ENCODE measurements at places on chromosomes 11 and 22. TPM values are rescaled to one million over a fixed set of nuclear protein-coding genes. Genes with fewer than 3 reads are reported as not detected.

DGAT2 gene
- total RNA-seq: 54.6 TPM

GNB1L gene
- 5.5 TPM for total RNA-seq

ACR gene
- total RNA-seq: 49.5 TPM

ACCSL gene
- total RNA-seq: 0.25 TPM

SLC43A1 gene
- total RNA-seq: 12.3 TPM

DNA sequence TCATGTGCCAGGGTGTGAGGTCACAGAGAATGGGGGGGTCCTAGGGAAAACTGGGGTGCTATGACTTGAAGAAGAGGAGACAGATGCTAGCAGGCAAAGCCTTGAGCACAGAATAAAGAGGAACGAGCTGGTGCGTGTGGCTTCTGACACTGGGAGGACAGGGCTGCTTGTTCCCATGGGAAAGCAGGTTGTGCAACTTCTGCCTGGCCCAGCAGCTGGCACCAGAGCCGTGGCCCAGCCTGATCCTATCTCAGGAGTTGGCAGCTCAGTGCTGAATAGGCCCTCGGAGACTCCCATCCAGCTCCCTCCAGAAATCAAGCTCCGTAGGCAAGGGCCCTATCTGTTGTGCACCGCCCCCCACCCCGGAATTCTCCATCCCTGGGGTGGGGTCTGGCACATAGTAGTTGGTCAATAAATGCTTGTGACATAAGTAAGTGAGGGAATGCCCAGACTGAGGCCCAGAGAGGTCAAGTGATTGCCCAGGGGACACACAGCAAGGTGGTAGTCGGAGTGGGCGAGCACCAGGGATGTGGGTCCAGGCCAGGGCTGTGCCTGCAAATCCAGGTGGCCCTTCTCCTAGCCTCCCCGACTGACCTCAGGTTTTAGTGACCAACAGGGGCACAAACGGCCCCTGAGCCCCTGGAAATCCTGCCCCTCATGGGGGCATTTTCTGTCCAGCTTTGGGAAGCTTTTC is 19.5 kb upstream of the FADD start:
- no peak overlapping the region for H3K4me3 ChIP-seq
- no peaks in the 10 kb centered on the region for H3K36me3 ChIP-seq
- no peak overlapping the region for H3K27ac ChIP-seq
- no peaks in the 10 kb centered on the region for H3K4me1 ChIP-seq
- no peak for DNase-seq

GRCh38 chr11:72815110-72815618 is 953 bp downstream of the ATG16L2 start:
- no peak for DNase-seq
- H3K36me3 ChIP-seq: no peaks in the 10 kb centered on the region
- H3K4me1 ChIP-seq: peaks cover 21% of the 10 kb centered on the region
- peak overlapping the region; percentile 95 for H3K4me3 ChIP-seq

DNA sequence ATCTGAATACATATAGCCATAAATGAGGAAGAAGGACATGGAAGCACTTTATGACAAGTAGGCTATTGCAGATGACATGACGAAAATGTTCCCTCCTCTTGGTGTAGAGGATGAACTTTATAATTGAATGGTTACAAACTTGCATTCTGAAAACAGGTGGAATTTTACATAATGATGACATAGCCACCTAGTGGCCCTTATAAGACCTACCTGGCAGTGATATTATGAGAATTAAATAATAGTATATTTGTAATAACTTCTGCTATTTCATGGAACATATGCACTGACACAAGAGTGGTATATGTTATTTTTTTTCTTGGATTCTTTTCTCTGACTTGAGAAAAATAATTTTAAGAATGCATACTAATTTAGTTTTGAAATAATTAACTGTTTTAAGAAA is 22.9 kb downstream of the TRIM22 start:
- no peak overlapping the region for H3K27ac ChIP-seq
- no peaks in the 10 kb centered on the region for H3K36me3 ChIP-seq
- no peak overlapping the region for H3K4me3 ChIP-seq
- DNase-seq: no peak

GRCh38 chr11:102488208-102488607 is 35.6 kb upstream of the TMEM123 start:
- no peaks in the 10 kb centered on the region for H3K4me1 ChIP-seq
- no peaks in the 10 kb centered on the region for H3K27me3 ChIP-seq
- H3K4me3 ChIP-seq: no peak overlapping the region
- H3K36me3 ChIP-seq: no peaks in the 10 kb centered on the region
- no peak overlapping the region for H3K27ac ChIP-seq

GRCh38 chr11:11581481-11581880 is 40.3 kb downstream of the GALNT18 start:
- no peak overlapping the region for H3K4me3 ChIP-seq
- H3K4me1 ChIP-seq: peaks cover 12% of the 10 kb centered on the region
- DNase-seq: no peak

Measured in testis (tissue), 5 donors.